Germinal center (tissue), 1 donor: ENCODE measurements at places on chromosomes 2 and 18.
A peak's percentile ranks its signal among the peaks of the same experiment; 100 is the strongest.

GRCh38 chr2:117931978-117932377 is 81.9 kb downstream of the CCDC93 start:
- DNase-seq, result no peak

GRCh38 chr2:45993476-45993991 is 303.7 kb upstream of the EPAS1 start:
- peak; percentile 70 for DNase-seq

DNA sequence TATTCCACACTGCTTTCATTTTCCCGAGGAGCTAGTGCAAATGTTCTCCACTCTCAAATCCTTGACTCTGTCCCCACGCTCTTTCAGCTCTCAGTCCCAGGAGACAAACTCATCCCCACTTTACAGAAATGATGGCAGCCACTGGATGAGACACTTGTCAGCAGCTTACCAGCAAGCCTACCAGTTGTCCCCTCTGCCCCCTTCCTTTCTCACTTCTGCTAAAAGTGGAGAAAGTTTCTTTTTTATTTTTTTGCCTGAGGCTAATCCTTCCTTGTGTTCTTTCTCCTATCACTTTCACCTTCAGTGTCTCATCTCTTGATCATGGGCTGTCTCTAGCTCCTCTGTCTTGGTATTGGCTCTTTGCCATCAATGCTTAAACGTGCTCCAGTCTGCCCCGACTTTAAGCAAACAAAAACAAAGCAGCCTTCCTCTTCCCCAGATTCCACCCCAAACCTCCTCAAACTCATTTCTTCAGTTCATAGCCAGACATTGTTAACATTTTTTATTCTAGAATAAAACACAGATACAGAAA is 64.5 kb downstream of the TTC32 start:
- DNase-seq, result no peak

- no peak for DNase-seq
These were observed 133.4 kb upstream of the LRRTM1 start for GRCh38 chr2:80437959-80438358.

GRCh38 chr18:58359620-58360019 is 269.3 kb downstream of the ALPK2 start:
- DNase-seq, result no peak
